ENCODE measurements at places on chromosomes 7 and 10. TPM values are rescaled to one million over a fixed set of nuclear protein-coding genes. Genes with fewer than 3 reads are reported as not detected.

DNA sequence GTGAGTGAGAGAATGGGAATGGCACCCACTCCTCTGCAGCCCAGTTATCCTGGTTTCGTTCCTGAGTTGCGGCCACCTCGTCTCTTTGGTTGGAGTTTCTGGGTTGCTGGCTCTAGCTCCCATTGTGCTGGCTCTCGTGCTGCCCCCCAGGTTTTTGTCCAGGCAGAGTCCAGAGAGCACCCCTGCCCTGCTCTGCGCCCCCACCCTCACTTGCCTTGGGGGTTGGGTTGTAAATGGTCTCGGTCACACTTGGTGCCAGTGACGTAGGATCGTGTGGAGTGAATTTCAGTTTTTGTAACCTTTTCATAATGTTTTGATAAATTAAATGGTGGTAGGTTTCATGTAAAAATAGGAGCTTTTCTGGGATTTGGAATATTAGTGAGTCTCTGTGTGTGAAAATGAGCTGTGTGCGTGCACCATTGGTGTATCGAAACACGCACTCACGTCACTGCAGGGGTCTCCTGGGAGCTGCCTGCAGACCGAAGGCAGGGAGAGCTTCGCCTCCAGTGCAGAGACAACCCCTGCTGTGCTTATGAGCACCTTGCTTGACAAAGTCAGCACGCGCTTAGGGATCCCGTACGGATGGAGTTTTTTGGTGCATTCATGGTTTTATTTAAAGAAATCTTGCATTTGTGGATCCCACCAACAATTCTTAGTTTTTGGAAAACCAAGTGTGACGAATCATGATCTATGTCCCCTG lies 32.9 kb downstream of the PFKP start:
- DNase-seq, result no peak

GRCh38 chr7:111159426-111159825 lies 68.5 kb downstream of the LRRN3 start:
- peak; percentile 5 for DNase-seq

The NAT16 gene
- not detected for total RNA-seq

GRCh38 chr7:112386619-112387018 lies 63.6 kb upstream of the IFRD1 start:
- DNase-seq, result no peak

DNA sequence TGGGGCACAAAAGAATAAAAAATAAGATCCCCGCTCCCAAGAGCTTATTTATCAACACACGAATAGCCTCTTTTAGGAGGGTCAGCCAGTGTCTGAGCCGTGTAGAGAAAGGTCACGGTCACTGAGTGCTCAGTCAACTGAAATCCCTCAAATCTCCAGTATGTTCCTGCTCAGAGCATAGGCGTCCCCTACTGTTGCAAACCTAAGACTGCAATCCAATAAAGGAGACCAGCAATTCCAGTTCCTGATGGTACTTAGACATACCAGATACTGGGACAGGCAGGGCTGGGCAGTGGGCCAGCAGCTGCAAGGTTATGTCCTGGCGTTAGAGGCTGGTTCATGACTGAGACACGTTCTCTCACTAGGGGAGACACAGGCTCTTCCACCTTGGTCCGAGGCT lies 93.6 kb downstream of the CACNB2 start:
- DNase-seq, result no peak

The RTKN2 gene
- 5.4 TPM for total RNA-seq

GRCh38 chr10:32941357-32941756 lies 16.7 kb downstream of the ITGB1 start:
- peak; percentile 32 for DNase-seq

The DUS4L gene
- 14.2 TPM for total RNA-seq

The FGF8 gene
- 0.35 TPM for total RNA-seq

The SLC13A1 gene
- not detected for total RNA-seq

The SFTPD gene
- not detected for total RNA-seq

DNA sequence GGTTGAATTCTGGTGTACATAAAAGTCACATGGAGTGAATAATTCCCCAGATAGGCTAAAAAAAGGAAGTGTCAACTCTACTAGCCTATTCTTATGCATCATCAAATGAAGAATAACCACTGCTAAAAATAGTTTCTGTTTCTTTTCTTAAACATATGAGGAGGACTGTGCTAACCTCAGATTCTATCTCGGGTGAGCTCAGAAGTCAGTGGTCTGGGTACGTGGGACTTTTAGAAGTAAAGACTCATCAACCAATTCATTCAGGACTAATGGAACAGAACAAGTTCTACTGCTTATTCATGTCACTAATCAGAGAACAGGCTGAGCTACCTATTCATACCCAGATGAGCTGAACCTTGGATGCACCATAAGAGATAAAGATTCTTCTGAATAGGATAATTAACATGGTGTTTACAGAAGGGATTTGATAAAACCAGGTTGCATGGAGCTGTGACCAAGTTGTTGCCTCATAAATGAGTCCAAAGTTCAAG lies 9.5 kb upstream of the ASAH2 start:
- DNase-seq, result peak; percentile 66

GRCh38 chr10:119422682-119423509 lies 119.6 kb downstream of the RGS10 start:
- DNase-seq, result no peak

DNA sequence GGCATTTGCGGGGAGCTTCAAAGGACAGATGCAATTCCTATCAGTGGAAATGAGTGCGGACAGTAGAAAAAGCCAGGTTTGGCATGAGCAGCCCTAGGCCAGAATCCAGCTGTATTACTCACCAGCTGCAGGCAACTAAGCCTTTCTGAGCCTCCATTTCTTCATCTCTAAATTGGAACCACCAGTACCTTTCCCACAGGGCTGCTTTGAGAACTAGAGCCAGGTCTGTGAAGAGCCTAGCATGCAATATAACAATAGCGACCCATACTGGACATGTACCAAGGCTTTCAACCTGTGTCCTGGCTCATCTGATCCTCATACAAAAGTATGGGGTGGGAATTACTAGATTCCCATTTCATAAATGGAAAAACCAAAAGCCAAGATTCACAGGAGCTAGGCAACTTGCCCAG lies 101.0 kb downstream of the GSAP start:
- no peak for DNase-seq

The PODXL gene
- total RNA-seq, result 13.8 TPM

The TSPAN33 gene
- total RNA-seq, result 153 TPM

The NODAL gene
- not detected for total RNA-seq

- DNase-seq, result no peak
Measured at GRCh38 chr7:101875283-101875846, 57.9 kb downstream of the CUX1 start.

DNA sequence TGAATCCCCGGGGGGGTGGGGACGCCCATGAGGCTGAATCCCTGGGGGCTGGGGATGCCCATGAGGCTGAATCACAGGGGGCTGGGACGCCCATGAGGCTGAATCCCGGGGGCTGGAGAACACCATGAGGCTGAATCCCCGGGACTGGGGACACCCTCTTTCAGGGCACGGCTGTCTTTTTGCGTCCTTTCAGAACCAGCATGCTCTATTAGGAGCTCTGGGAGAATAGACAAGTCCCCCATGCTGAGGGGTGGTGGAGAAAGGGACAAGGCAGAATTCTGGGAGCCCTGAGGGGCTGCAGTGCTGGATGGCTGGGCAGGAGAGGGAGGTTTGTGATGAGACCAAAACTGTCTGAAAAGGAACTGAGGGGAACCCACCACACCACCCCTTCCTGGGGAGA lies 257.3 kb upstream of the TCERG1L start:
- no peak for DNase-seq

DNA sequence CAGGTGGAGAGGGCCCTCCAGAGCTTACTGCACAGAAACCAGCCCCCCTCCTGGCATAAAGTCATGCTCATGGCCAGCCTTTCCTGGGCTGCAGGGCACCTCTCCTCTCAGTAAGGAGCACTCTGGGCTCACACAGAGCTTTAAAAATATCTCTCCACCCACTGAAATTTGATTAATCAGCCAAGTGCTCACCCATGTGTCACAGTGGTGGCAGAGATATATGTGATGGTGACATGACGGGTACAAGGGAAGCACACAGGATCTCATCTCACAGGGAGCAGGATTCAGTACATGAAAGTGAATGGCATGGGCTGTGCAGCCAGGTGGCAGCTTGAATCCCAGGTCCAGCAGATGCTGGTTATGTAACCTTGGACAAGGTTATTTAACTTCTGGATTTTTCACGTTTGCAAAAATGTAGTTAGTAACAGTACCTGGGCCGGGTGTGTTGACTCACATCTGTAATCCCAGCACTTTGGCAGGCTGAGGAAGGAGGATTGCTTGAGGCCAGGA lies 144.8 kb downstream of the CALN1 start:
- no peak for DNase-seq

The SFTPA1 gene
- not detected for total RNA-seq

GRCh38 chr10:93746844-93747284 lies 10.9 kb upstream of the LGI1 start:
- DNase-seq, result peak; percentile 87

DNA sequence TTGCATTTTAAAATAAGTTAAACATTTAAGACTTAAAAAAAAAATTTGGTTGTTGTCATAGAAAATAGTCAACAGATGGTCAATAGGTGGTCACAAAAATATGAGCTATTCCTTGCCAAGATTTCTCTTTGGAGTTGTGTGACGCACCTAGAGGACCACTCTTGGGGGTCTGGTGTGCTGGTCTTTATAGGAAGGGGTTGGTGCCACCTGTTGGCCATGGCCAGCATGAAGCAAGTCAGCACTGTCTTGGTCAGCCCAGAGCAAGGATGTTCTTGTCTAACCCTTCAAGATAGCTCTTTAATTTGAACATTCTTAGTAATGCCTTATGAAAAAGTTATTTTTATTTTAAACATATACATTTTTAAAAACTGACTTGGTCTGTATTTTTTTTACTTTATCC lies 267.9 kb upstream of the CNTNAP2 start:
- DNase-seq, result no peak

DNA sequence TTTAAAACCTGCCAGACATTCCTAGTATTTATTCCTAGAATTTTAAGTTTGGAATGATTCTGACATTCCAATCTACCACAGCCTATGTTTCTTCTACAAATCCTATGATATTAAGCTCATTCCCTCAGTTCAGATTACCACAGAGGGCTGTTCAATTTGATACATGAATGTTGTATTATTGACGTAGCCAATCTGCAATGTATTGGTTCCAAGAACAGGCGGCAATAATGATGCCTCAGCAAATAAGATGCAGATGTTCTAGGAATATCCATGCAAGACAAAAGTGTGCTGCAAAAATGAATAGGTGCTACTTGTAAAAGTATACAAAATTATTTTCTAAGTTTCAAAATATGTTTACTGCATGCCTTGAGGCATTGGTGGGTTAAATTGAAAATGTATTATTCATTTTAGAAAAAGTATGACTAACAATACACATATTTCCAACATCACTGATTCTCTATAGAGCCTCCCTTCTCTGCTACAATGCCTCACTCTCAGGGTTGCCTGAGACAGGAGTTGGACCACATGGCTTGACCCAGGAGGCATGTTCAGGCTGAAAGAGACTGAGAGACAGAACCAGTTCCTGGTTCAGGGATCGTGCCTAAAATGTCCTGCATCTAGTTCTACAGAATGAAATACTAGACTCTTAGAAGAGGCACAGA lies 94.1 kb upstream of the CREB5 start:
- no peak for DNase-seq

DNA sequence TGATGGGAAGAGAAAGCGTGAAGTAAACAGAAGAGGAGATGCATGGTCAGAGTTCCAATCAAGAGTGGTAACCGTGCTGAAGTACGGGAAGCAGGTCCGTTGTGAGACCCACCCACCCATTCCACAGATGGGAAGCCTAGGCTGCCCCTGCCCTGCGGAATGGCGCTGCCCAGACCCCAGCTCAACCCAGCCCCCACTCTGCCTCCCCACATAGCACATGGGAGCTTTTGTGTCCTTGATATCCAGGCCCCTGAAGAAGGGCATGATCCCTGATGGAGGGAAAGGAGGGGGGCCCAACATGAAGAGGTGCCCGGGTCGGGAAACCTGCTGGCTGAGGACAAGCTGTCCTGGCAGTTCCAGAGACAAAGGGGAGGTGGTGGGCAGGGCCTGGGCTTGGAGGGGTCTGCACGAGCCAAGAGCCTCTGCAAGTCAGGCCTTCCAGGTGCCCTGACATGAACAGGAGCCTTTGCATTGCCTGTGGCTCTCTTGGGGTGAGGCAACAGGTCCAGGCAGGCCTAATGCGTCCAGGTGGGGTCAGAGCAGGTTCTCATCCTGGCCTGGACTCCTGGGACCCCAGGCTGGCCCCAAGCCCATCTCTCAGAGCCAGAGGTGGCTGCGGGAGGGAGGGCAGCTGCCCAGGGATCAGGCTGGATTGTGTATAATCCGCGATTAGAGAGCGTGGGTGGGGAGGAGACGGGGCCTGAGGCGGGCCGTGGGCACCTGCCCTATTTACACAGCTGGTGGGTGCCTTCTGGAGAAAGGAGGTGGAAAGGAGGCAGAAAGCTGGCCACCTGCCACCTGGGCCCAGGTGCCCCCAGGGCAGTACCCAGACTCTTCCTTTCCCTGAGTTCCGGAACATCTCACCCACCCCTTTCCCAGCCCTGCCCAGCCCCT lies 23.5 kb downstream of the YKT6 start:
- no peak for DNase-seq

- DNase-seq, result no peak
Measured at GRCh38 chr10:124737708-124738107, 6.5 kb downstream of the FAM53B start.

- no peak for DNase-seq
Measured at GRCh38 chr7:111677848-111678247, 115.6 kb upstream of the IMMP2L start.

The STEAP2 gene
- total RNA-seq, result 6.9 TPM

GRCh38 chr7:10588084-10588483 lies 385.6 kb upstream of the PHF14 start:
- no peak for DNase-seq

The PRKCQ gene
- 0.47 TPM for total RNA-seq

- no peak for DNase-seq
Measured at GRCh38 chr7:117048114-117048866, 95.0 kb downstream of the ST7 start.

DNA sequence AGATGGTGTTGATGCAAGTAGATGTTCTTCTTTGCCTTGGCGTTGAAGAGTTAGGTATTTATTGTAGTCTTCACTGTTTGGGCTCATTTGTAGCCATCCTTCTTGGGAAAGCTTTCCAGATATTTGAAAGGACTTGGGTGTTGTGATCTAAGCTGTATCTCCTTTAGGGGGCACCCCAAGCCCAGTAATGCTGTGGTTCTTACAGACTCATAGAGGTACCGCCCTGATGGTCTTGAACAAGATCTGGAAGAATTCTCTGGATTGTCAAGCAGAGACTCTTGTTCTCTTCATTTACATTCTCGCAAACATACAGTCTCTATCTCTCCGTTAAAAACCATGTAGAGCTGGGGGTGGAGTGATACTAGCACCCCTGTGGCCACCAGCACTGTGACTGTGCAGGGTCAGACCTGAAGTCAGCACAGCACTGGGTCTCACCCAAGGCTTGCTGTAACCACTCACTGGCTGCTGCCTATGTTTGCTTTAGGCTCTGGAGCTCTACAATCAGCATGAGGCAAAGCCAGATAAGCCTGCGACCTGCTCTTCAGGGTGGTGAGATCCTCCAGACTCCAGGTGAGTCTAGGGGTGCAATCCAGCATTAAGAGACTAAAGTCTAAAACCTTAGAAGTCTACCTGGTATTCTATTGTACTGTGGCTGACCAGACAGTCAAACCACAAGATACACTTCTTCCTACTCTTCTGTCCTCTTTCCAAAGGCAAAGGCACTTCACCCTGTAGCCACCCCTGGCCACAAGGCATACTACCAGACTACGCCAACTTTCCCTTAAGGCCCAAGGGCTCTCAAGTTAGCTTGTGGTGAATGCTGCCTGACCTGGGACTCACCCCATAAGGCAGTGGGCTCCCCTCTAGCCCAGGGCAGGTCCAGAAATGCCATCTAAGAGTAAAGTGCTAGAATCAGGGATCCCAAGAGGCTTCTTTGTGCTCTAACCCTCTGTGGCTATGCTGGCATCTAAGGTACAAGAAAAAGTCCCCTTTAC lies 209.7 kb upstream of the TMEM196 start:
- DNase-seq, result peak; percentile 78

The ITPRID1 gene
- not detected for total RNA-seq

All from myocyte (in vitro differentiated cells).